GM04503 (cell line): ENCODE measurements at places on chromosomes 5 and 9.

DNA sequence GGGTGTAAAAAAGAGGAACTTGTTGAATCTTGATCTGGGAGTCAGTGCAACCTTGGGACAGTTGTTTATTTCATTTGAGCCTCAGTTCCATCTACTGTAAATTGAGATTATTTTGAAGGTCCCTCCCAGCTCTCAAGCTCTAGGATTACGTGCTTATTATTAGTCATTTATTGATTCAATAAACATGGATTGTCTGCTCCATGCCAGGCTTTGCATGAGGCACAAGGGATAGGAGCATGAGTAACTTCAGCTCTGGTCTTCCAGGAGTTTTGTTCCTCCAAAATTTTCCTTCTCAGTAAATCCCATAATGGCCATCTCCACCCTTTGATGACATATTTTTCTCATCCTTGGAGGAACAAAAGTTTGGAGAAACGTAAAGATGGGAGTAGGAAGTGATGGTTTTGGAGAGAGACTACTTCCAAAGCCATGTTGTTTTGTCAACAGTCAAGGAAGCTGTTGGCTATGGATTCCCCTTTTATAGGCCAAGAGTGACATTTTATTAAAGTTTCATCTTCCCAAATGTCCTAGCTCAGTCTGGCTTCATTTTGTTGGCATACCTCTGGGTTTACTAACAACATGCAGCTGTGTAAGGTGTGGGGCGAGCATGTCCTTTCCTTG lies 244.6 kb downstream of the DMRT2 start:
- DNase-seq, result no peak

DNA sequence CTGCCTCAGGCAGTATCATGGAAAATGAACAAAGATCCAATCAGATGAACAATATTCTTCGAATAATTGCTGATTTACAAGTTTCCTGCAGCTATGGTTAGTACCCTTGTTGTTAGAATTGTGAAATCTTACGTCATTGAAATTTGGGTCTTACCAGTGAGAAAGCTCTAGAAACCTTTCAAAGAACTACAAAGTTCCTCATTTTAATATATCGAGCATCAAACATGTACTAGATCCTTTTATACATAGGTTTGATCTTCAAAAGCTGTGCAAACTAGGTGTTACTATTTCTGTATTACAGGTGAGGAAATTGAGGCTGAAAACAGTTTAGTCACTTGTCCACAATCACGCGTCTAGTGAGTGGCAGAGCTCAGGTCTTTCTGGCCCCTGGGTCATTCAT lies 43.7 kb upstream of the ANGPTL2 start:
- DNase-seq, result no peak

DNA sequence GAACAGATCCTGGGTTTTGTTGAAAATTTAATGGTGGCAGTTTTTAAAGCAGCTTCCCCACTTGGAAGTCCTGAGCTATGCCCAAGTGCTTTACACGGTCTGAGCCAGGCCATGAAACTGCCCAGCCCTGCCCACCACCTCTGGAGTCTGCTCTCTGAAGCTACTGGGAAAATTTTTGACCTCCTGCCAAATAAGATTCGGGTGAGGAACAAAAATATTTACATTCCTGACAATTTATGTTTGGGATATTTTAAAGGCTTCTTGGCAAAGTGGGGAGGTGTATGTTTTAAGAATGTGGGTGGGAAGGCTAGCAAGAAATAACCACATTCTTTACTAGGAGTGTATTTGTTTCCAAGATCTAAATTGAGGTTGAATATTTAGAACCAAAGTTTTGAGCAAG lies 50.0 kb downstream of the HACD4 start:
- DNase-seq, result peak; percentile 90

DNA sequence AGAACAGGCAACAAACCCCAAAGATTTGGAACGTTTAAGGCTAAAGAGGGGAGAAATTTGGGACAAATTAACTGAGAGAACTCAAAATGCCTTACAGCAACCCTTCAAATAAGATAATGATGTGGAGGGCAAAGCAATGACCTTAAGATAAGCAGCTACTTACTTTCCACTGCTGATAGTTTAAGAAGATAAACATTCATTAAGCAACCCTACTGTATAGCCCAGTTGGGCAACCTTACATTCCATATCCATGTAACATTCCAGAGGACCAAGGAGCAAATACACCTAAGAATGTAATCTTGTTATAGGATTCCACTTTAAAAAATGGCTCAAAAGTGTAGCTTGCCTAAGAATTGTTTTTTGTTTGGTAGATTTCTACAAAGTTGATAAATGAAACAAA lies 14.8 kb downstream of the ETF1 start:
- DNase-seq, result no peak

DNA sequence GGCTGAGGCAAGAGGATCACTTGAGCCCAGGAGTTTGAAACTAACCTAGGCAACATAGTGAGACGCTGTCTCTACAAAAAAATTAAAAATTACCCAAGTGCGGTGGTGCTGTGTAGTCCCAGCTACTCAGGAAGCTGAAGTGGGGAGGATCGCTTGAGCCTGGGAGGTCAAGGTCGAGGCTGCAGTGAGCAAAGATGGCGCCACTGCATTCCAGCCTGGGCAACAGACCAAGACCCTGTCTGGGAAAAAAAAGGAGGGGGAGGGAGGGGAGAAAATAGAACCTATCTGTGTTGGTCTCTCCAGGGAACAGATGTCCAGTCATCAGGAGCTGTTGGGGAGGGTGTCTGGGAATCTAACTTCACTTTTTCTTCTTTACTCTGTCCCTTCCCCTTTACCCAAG lies 24.3 kb downstream of the MAT2B start:
- DNase-seq, result no peak

- no peak for DNase-seq
Measured at GRCh38 chr9:35791297-35791921, at the start of gene NPR2. Gene NPR2, plus strand, starts transcription at chr9:35791591. Its CDS starts 818 bp downstream, at chr9:35792409.

- no peak for DNase-seq
Measured at GRCh38 chr5:96195123-96195522, 233.5 kb upstream of the ELL2 start.

DNA sequence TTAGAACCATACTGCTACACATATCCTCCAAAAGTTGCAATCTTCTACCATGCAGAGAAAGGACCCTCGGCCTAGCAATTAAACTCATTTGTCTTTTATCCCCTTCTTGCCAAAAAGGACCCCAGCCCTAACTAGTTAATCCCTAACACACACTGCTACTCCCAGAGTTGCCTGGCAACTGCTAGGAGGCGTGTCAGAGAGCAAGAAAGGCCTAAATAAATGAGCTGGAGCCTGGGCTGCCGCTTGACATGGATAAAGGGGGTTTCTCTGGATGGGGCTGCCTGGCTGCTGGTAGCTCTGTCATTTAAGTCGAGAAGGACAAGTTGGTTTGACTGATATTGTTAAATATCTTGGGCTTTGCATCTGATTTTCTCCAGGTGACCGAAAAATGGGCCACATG lies 194.8 kb downstream of the CRB2 start:
- DNase-seq, result no peak

DNA sequence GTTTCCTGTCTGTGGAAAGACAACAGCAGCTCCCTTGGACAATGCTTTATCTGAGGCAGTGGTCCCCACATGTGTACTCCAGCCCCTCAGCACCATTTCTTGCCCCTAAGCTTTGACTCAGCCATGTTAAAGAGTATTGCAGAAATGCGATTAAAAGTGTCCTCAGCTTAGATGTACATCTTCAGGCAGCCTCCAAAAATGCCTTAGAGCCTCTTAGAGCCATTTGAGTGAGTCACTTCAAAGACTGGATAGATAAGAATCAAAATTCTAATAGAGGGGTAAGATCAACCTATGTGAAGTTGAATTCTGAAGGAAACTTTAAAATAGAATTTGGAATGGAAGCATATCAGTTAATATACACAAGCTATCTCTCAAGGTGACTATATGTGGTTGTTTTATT lies 296.3 kb downstream of the ADAMTS6 start:
- no peak for DNase-seq

- no peak for DNase-seq
Measured at GRCh38 chr9:125317704-125318103, 56.1 kb downstream of the GAPVD1 start.

GRCh38 chr9:10651012-10651411 lies 38.2 kb upstream of the PTPRD start:
- no peak for DNase-seq

- peak; percentile 40 for DNase-seq
Measured at GRCh38 chr5:119347991-119348390, 7.8 kb upstream of the TNFAIP8 start.

DNA sequence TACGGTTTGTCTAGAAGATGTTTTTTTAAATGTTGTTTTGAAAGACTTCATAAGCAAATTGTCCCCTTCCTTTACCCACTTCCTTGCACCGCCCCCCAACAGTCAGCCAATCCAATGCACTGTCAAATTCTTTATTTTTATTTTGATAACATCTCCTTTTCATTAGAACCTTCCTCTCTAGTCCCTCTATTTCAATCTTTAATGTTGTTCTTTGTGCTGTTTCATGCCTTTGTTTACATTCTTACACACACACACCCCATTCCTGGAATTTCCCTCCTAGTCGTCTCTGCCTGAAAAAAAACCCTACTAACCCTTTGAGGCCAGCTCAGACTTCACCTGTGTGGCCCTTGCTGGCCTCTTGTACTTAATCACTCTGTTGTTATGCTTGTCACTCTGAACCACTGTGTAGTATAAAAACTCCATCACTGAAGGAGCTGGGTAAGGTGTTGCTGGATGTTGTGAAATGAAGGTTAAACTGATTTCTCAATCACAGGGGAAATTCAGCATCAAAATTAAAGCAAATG lies 133.4 kb downstream of the UGCG start:
- DNase-seq, result no peak

- no peak for DNase-seq
Measured at GRCh38 chr9:110573305-110573704, 6.2 kb downstream of the SVEP1 start.
